ENCODE measurements at places on chromosomes 5 and 9. TPM values are rescaled to one million over a fixed set of nuclear protein-coding genes. Genes with fewer than 3 reads are reported as not detected.

SLC6A7 gene
- total RNA-seq = not detected

ZFP62 gene
- 12.8 TPM for total RNA-seq

IL13 gene
- total RNA-seq = not detected

INSL6 gene
- total RNA-seq = not detected

PRRC2B gene
- total RNA-seq = 82.3 TPM

DOCK8 gene
- total RNA-seq = 0.71 TPM

ABL1 gene
- 30.5 TPM for total RNA-seq

ALDH1A1 gene
- 3.1 TPM for total RNA-seq

C5orf46 gene
- not detected for total RNA-seq

CRHBP gene
- not detected for total RNA-seq

FCN1 gene
- total RNA-seq = not detected

IL4 gene
- total RNA-seq = not detected

WWC1 gene
- 11.5 TPM for total RNA-seq

TMC1 gene
- total RNA-seq = not detected

WDR38 gene
- total RNA-seq = not detected

NXNL2 gene
- 0.23 TPM for total RNA-seq

NR5A1 gene
- total RNA-seq = not detected

PKD2L2 gene
- not detected for total RNA-seq

FST gene
- 127 TPM for total RNA-seq

SPACA9 gene
- total RNA-seq = 6.6 TPM

PAPPA gene
- 1.3 TPM for total RNA-seq

BAAT gene
- total RNA-seq = 0.05 TPM

HAND1 gene
- total RNA-seq = not detected

NMUR2 gene
- not detected for total RNA-seq

CD74 gene
- total RNA-seq = 9.1 TPM

CAMK2A gene
- total RNA-seq = not detected

ROPN1L gene
- total RNA-seq = not detected

MCC gene
- 38.8 TPM for total RNA-seq

ENG gene
- 2.0 TPM for total RNA-seq

ZNF354C gene
- 2.1 TPM for total RNA-seq

PCDHB5 gene
- 0.63 TPM for total RNA-seq

CCNJL gene
- total RNA-seq = 9.0 TPM

MARVELD2 gene
- 26.1 TPM for total RNA-seq

SEMA5A gene
- total RNA-seq = 0.79 TPM
